ENCODE measurements at places on chromosomes 6 and 20. TPM values are rescaled to one million over a fixed set of nuclear protein-coding genes. Genes with fewer than 3 reads are reported as not detected.

GRCh38 chr6:53239526-53239925 is 90.9 kb upstream of the GCM1 start:
- no peak for DNase-seq
- no peak overlapping the region for H3K4me3 ChIP-seq
- H3K36me3 ChIP-seq, result no peaks in the 10 kb centered on the region
- H3K27ac ChIP-seq, result no peak overlapping the region
- H3K4me1 ChIP-seq, result no peaks in the 10 kb centered on the region
- H3K27me3 ChIP-seq, result peaks cover 3% of the 10 kb centered on the region

- DNase-seq, result peak; percentile 62
- no peaks in the 10 kb centered on the region for H3K4me1 ChIP-seq
- H3K27me3 ChIP-seq, result no peaks in the 10 kb centered on the region
Measured at GRCh38 chr6:54267798-54268197, 40.4 kb upstream of the TINAG start.

DNA sequence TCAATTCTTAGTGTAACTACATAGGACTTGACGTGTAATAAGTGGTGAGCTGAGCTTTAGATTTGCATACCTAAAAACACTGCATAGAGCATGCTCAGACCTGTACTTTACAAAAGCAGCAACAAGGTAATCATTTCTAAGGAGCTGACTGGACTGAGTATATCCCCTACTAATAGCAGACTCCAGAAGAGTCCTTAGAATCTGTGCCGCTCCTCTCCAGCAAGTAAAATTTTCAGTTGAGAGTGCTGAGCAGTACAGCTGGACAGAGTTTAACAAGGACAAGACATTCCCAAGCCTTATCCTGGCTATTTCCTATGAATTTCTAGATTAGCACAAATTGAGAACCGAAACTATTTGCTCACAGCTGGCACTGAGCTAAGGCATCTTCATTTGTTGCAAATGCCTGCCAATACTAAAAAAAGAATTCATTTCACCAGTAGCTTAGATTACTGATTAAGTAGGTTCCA is 26.1 kb upstream of the KLHL31 start:
- peak; percentile 2 for DNase-seq
- H3K27ac ChIP-seq, result no peak overlapping the region
- H3K4me1 ChIP-seq, result no peaks in the 10 kb centered on the region

DNA sequence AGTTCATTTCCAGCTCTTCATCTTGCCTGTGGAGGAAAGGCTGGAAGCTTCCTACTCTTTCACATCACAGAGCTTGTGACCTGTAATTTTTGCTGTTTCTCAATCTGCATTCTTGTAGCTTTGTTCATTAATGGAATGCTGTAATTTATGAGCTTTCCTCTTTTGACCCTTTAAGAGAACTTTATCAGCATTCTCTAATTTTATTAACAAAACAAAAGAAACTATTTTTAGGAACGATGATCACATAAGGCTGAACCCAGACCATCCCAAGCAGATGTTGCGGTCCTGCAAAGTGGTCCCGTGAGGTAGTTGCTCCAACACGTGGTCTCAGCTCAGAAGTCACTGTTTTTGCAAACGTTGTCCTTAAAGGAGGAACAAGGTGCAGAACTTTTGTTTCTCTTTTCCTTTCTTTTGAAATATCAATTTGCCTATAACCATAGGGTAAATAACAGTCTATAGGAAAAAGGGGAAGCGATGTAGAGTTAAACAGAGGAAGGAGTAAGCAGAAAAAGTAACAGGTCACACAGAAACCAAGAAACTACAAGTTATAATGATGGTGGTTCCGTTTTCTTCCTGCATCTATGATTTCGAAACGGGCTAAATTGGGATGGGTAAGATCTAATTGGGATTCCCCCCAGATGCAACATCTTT is 121.3 kb upstream of the PHACTR1 start:
- H3K27ac ChIP-seq, result no peak overlapping the region
- H3K36me3 ChIP-seq, result no peaks in the 10 kb centered on the region
- no peaks in the 10 kb centered on the region for H3K27me3 ChIP-seq
- H3K4me3 ChIP-seq, result no peak overlapping the region
- DNase-seq, result peak; percentile 35

DNA sequence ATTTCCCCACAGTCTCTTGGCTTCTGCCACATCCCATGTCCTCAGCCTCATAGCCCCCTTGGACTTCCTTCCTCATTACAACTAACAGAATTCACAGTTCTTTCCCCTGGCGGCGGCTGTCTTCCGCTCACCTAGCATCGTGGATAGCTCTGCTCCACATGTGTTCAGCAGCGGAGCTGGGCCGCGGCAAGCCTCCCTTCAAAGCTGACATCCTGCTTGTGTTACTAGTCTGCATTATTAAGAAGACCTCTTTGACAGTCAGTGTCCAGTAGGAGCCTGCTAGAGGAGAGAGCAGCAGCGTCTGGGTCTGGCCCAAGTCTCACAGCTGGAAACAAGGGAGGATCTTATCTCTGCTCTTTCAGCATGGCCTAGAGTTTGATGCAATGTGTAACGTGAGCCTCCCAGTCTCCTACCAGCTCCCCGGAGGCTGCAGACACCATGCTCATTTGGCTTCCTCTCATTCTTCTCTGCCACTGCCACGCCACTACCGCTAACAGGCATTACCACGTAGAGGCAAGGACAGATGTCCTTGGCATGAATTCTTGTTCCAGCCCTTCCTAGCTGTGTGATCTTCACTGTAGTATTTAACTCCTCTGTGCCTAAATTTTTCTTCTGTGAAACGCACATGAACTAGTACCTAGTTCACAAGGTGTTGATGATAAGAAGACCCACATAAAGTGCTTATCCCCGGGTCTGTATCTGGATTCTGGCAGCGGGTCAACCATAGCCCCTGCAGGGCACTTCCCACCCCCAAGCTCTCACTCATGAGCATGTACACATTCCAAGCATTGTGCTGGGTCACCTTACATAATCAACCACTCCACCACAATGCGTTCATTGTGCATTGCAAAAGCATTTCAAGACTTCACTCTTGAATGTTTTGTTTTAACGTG is 107.1 kb upstream of the BACH2 start:
- DNase-seq, result peak; percentile 15
- peaks cover 27% of the 10 kb centered on the region for H3K27me3 ChIP-seq
- no peaks in the 10 kb centered on the region for H3K36me3 ChIP-seq
- no peaks in the 10 kb centered on the region for H3K4me1 ChIP-seq
- H3K4me3 ChIP-seq, result no peak overlapping the region

SRSF12 gene
- total RNA-seq, result under 0.01 TPM

DNA sequence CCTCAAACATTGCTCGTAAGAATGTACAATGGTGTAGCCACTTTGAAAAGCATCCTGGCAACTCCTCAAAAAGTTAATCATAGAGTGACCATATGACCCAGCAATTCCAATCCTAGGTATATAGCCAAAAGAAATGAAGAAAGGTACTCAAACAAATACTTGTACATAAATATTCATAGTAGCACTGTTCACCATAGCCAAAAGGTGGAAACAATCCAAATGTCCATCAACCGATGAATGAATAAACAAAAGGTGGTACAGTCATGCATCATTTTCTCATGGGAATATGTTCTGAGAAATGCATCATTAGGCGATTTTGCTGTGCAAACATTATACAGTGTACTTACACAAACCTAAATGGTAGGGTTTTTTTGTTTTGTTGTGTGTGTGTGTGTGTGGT is 74.4 kb upstream of the TBC1D7 start:
- H3K4me1 ChIP-seq, result peaks cover 19% of the 10 kb centered on the region
- no peak overlapping the region for H3K4me3 ChIP-seq
- H3K36me3 ChIP-seq, result no peaks in the 10 kb centered on the region
- no peak for DNase-seq

- no peaks in the 10 kb centered on the region for H3K36me3 ChIP-seq
- H3K4me1 ChIP-seq, result no peaks in the 10 kb centered on the region
- H3K27ac ChIP-seq, result no peak overlapping the region
- no peak overlapping the region for H3K4me3 ChIP-seq
Measured at GRCh38 chr6:117771403-117771802, 96.1 kb downstream of the NUS1 start.

GRCh38 chr6:45445749-45446549 is 68.2 kb upstream of the SUPT3H start:
- H3K36me3 ChIP-seq, result no peaks in the 10 kb centered on the region
- peak; percentile 98 for DNase-seq
- no peaks in the 10 kb centered on the region for H3K27me3 ChIP-seq
- peaks cover 42% of the 10 kb centered on the region for H3K4me1 ChIP-seq
- peak overlapping the region; percentile 74 for H3K27ac ChIP-seq

MRPS18A gene
- total RNA-seq, result 21.0 TPM

All from GM23248 (cell line).